ENCODE measurements at places on chromosomes 1 and 21.

DNA sequence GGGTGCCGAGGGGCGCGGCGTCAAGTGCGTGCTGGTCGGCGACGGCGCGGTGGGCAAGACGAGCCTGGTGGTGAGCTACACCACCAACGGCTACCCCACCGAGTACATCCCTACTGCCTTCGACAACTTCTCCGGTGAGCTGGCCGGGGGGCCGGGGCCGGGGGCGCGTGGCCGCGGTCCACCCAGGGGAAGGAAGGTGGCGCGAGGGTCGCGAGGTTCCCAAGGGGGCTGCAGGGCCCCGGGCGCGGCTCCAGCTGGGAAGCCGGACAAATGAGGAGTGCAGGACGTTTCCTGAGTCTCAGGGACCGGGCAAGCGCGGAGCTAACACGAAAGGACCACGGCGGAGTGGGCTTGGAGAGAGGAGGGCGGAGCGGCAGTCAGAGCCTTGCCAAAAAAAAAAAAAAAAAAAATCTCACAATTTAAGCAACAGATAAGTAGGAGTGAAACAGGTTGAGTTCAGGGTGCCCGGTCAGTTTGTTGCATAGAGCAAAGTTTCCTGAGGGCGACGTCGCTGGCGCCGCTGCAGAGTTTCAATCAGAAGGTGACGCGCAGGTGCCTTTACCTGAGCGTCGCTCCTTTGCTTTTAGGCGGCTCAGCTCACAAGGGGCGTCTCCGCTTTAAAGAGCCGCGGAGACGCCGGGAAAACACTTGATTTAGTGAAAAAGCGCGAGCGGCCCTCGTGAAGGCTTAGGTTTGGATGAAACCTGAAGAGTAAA is 750 bp downstream of the RHOU start:
- peak; percentile 13 for DNase-seq

- DNase-seq: no peak
Observed at GRCh38 chr1:211198111-211198510, 61.1 kb upstream of the RCOR3 start.

DNA sequence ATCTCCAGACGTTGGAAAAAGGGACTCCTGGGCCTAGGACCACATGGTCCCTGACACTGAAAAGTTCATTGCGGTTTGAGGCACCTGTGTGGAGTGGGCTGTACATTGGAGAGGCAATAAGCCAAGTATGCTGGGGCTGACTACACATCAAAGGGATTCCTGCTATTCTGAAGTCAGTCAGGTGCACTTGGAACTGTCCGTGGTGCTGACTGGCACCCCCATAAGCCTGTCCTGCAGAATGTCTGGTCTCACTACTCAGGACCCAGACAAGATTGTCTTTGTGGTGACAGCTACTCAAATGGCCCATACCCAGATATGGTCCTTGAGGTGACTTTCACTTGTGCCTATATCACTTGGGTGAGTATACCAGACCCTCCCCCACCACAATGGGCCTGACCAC is 150.6 kb downstream of the RWDD3 start:
- DNase-seq: no peak

- no peak for DNase-seq
Observed at GRCh38 chr1:40901886-40902852, 40.0 kb upstream of the CITED4 start.

DNA sequence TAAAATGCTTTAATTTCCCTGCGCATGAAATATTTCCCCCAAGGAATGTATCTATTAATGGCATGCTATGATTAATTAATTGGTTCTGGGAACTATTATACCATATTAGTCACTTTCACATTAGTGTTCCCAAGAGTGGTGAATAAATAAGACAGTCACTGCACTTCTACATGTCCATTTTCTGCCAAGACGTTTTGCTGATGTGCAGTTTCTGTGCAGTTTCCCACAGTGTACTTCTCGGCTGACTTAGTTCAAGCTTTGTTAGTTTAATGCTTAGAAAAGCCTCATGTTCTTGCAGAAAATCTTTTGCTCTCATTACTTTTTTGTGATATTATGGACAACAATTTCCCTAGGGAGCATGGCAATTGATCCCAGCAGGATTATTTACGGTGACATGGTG is 1014.5 kb downstream of the BRINP3 start:
- DNase-seq: no peak

DNA sequence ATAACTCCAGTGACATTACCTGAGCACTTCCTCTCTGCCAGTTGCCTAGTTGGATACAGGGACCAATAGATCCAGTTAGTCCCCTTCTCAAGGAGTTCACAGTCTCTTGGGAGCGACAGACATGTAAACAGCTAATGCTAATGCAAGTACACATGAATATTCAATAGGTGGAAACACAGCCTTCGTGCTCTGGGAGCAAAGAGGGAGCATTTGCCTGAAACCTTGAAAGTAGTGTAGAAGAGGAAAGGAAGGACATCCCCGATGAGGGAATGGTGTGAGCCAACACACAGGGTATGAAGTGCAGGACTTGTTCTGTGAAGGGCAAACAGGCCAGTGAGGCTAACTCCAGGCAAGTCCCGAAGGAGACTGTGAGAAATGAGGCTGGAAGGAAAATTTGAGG is 3.8 kb upstream of the TMEM222 start:
- DNase-seq: no peak

All from stimulated activated CD4-positive, alpha-beta T cell treated with anti-CD3 and anti-CD28 coated beads, Interleukin-4, amount 100 ng/mL, for 24 hours (primary cell).